ENCODE measurements at places on chromosomes 11 and 22.

- no peak for DNase-seq
Measured at GRCh38 chr11:124160986-124161385, 22.2 kb upstream of the OR10D3 start.

GRCh38 chr11:25776238-25776637 lies 555.7 kb upstream of the ANO3 start:
- DNase-seq, result no peak

- no peak for DNase-seq
Measured at GRCh38 chr11:74927496-74927895, 21.4 kb downstream of the XRRA1 start.

GRCh38 chr11:36724742-36725385 lies 126.8 kb upstream of the RAG2 start:
- DNase-seq, result no peak

GRCh38 chr11:70739811-70740487 lies 341.6 kb downstream of the CTTN start:
- no peak for DNase-seq

- no peak for DNase-seq
Measured at GRCh38 chr11:115476463-115477286, 27.5 kb downstream of the CADM1 start.

GRCh38 chr11:68396516-68396915 lies 64.0 kb upstream of the PPP6R3 start:
- DNase-seq, result no peak

- no peak for DNase-seq
Measured at GRCh38 chr11:115322553-115323203, 181.5 kb downstream of the CADM1 start.

GRCh38 chr11:6321961-6322362 lies 1.7 kb upstream of the CAVIN3 start:
- DNase-seq, result no peak

DNA sequence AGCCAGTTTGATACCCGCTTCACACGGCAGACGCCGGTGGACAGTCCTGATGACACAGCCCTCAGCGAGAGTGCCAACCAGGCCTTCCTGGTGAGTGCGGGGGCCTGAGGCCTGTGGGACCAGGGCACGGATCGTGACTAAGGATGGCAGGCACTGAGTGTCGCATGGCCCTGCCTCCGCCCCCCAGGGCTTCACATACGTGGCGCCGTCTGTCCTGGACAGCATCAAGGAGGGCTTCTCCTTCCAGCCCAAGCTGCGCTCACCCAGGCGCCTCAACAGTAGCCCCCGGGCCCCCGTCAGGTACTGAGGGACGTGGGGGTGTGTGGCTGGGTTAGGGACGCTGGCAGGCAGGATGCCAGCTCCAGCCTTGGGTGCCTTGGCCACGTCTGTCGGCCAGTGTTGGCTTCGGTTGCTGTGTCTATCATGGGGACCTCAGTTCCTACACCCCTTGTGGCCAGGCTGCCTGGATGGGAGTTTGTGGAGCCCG lies 3.0 kb downstream of the PTPRCAP start:
- DNase-seq, result no peak

DNA sequence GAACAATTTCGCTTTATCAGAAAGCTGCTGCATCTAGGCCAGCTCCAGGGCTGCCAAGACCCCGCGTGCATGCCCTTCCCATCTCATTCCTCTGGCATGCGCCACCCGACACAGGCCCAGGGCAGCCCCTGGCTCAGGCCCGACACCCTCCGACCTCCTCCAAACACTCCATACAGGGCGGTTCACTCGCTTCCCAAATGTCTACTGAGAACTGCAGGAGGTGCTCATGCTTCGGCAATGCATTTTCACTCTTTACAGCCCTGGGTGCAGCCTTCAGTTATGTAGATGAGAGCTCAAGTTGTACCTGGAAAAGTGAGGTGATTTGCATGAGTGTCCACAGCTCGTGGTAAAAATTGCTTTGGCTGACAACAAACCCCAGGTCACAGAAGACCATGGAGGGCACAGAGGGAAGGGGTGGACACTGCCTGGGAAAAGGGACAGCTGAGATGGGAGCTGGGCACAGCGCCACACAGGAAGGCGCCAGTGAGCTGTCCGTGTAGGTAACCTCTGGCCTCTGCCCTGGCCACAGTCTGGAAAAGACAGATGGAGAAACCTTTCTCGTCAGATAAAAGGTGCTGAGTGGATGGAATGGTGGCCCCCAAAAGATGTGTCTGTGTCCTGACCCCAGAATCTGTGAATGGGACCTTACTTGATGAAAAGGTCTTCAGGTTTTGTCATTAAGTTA lies 1351.9 kb downstream of the BRD1 start:
- DNase-seq, result no peak

DNA sequence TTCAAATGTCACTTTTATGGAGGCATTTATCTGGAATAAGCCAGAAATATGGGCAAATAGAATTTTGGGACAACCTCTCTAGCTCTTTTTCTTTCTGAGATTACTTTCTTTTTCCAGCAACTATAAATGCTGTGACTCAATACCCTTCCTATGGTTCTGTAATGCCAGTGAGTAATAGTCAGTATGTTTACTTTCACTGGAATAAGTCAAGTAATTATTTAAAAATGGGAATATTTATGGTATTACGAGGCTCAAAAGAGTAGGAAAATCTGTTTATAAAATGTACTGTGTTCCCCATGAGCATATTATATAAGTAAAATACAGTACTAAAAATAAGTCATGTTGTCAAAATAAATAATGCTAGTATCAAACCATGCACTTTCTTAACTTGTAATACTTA lies 750.5 kb downstream of the LUZP2 start:
- DNase-seq, result no peak

- DNase-seq, result no peak
Measured at GRCh38 chr22:30202531-30203006, 44.0 kb downstream of the LIF start.

- DNase-seq, result no peak
Measured at GRCh38 chr11:74710281-74710938, 20.8 kb downstream of the CHRDL2 start.

DNA sequence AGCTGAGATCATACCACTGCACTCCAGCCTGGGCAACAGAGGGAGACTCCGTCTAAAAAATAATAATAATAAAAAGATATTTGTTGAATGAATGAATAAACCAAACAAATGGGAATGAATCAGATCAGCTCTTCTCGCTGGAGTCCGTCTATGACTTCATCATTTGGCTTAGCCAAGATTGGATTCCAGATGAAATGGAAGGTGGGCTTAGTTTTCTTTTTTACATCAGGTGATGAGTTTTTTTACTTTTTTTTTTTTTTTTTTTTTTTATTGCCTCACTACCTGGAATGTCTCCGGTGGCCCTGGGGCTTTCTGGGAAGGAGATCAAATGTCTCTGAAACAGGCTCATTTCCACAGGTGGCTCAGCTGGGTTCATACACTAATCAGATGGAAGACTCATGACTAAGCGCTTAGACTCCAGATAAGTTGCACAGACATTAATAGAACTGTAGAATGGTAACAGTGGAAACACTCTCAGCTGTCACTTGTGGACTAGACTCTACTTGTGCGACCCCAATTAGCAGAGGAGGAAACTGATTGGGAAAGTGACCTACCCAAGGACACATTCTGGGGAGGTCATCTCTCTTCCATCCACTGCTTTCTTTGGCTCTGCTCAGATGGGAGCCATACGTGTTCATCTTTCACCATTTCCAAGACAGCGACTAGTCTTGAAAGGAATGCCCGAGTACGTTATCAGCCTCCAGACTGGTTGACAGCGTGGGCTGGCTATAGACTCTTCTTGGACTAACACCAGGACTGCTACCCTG lies 20.5 kb upstream of the RBFOX2 start:
- DNase-seq, result no peak

DNA sequence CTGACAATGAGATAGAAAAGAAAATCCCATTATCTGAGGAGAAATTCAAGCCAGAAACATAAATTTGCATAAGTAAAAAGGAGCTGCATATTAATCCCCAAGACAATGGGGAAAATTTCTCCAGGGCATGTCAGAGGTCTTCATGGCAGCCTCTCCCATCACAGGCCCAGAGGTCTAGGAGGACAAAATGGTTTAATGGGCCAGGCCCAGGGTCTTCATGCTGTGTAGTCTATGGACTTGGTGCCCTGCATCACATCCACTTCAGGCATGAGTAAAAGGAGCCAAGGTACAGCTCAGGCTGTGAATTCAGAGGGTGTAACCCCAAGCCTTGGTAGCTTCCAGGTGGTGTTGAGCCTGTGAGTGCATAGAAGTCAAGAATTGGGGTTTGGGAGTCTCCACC lies 1097.2 kb upstream of the RAG2 start:
- no peak for DNase-seq

GRCh38 chr11:126886085-126886484 lies 114.5 kb downstream of the KIRREL3 start:
- DNase-seq, result no peak

DNA sequence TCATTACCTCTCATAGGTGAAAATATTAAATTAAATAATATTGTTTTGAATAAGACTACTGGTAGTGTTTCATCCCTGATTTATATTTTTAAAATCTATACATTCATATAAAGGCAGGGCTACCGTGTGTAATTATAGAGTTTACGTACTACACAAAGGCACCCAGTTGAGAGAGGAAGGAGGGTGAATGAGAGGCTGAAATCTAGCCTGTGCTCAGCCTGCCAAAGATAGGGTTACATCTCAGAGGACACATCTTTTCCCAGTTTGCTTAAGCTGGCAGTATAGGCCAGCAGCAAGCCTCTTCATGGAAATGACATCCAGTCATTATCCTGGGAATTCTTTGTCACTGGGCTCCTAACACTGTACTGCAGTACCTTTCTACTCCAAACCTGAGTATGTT lies 7.5 kb upstream of the B3GNT6 start:
- DNase-seq, result no peak

DNA sequence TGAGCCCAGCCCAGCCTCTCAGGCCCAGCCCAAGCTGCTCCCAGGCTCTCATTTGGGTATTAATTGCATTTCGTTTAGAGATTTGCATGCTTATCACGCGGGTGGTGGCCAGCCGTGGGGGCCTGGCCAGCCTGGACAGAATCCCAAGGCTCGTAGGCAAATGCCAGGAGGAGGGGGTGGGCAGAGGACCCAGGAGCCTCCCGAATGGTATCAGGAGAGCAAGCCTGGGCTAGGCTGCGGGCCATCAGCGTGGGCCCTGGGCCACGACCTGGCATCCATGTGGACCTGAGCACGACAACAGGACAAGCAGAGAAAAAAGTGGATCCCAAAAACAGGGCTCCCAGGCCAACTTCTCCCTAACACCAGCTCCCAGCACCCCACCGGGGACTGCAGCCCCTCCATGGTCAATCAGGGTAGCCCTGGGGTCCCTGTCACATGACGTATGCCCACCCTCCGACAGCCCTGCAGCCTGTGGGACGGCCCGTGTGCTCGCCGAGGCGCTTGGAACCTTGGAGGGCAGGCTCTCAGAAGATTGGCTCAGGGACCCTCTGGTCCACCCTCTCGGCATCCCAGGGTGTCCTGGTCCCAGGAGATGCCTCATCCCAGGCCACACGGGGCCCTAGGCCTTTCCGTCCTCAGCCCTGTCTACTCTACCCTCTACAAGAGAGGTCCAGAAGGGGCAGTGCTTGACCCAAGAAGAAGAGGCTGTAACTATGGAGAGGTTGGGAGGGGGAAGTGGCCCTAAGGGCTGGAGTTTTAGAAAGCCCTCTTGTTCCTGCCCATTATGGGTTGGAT lies 8.8 kb downstream of the ASCL2 start:
- no peak for DNase-seq

- no peak for DNase-seq
Measured at GRCh38 chr11:37916331-37916730, 1318.3 kb upstream of the RAG2 start.

GRCh38 chr11:69444381-69445130 lies 36.9 kb upstream of the LINC01488 start:
- DNase-seq, result no peak

- no peak for DNase-seq
Measured at GRCh38 chr11:11884351-11884750, 42.6 kb downstream of the USP47 start.

GRCh38 chr11:93652161-93652597 lies 9.3 kb upstream of the CEP295 start:
- no peak for DNase-seq

DNA sequence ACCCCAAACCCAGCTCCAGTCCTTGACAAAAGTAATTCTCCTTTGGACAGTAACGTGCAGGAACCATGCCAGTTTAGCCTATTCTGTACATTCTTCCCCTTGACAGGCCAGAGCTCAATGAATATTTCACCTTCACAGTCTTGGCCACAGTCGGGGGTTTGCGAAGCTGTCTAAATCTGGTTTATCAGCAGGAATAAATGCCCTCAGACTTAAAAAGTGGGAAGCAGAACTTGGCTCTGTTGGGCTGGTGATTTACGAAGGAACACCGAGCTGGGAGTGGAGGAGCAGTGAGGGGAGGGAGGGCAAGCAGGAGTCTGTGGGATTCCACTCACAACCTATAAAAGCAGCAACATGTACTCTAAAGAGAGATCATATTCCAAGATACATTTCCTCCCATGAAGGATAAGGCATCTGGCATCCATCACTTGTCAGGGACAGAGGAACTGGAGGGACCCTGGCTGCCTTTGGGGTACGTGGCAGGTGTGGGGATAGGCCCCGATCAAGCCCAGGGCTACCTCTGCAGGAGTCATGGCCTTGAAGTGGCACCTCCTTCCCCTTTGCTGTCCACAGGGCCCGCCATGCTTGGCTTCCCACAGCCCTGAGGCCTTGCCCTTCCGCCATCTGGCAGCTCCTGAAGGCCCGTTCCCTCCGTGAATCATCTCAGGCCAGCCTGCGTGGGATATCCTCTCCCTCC lies 154.3 kb downstream of the ADAMTS15 start:
- DNase-seq, result no peak

DNA sequence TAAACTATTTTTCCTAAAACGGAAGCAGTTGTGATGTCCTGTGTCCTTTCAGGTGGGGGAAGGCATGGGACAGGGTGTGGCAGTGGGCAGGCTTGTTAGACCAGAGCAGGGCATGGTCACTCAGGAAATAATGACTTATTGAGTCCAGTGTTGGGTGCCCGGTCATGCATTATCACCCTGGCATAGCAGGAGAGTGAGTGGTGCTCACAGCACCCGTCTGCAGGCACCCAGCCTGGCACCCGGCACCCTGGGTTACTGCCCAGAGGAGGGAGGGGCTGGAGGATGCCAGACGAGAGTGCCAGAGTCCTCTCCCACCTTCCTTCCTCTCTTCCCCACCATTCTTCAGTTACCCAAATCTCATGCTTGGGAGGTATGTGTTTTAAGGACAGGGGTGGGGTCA lies 59.1 kb downstream of the ST3GAL4 start:
- no peak for DNase-seq

- no peak for DNase-seq
Measured at GRCh38 chr22:38953091-38953490, 4.3 kb upstream of the APOBEC3A start.
